ENCODE measurements at places on chromosomes 2 and 18.

DNA sequence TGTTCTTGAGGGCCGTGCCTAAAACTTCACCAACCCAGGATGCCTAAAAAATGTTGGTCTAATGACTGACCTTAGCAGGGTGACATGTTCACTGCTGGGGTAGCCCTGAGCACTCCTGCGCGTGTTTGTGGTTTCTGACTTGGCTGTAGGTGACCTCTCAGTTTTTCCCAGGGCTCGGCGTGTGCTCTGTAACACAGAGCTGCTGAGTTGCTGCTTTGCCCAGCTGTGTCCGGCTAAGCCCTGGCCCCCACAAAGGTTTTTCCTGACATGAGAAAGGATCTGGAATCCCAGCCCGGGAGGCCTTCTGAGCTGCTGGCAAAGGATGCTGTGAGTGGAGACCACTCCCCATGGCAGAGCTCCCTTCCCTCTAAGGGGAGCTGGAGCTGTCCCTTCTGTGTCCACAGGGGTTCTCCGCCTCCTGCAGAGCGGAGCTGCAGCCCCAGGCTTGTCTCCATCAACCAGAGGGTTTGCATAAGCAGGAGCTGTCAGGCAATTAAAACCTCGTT, 52.7 kb downstream of the CRIM1 start:
- DNase-seq, result no peak

GRCh38 chr18:39638224-39638623, 2072.6 kb upstream of the CELF4 start:
- DNase-seq, result no peak

GRCh38 chr2:241505781-241506201, 2.6 kb downstream of the STK25 start:
- no peak for DNase-seq

GRCh38 chr18:63145166-63145850, 174.3 kb downstream of the BCL2 start:
- DNase-seq, result no peak

GRCh38 chr2:100513650-100514049, 43.4 kb downstream of the NMS start:
- DNase-seq, result no peak

- DNase-seq, result no peak
Observed at GRCh38 chr2:70356941-70357683, 55.2 kb upstream of the FAM136A start.

GRCh38 chr2:216633616-216634369, 573 bp downstream of the IGFBP2 start:
- DNase-seq, result no peak

DNA sequence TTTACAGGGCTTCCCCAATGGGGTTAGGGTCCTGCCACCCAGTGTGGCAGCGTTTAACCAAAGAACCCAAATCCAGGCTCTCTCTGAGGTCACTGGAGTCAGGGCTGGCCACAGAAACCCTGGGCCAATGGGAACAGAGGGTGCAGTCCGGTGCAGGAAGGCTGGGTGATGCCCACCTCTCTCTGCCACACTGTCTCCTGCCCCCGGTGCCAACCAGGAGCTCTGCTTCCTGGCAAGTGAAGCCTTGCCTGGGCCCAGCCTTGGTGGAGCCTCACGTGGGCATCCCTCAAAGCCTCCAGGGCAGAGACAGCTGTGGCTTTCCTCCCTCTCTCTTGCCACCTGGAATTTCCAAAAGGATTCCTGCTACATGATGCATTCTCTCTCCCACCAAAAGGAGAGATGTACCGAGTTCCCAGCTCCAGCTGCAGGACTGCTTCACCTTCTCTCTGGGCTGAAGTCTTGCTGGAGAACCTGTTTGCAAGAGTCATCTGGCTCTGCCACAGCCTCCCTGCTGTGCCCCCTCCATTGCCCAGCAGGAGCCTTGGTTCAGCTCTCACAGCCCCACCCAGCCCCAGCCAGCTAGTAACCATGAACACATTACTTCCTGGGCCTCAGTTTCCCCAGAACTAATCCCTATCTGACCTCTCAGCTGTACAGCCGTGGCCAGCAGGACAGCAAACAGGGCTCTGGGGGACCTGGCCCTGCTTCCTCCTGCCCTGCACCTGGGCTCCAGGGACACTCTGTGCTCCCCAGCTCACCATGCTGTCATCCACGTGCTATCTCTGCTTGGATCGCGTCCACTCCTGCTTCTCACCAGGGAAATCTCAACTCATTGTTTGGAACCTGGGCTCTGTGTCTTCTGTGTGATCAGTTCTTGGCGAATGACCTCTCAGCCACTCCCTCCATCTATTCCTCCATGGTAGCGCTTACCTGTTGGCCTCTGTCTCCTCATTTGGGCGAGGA, 43.4 kb downstream of the KCNF1 start:
- DNase-seq, result no peak

- DNase-seq, result no peak
Observed at GRCh38 chr18:36685580-36685979, 143.2 kb downstream of the TPGS2 start.

DNA sequence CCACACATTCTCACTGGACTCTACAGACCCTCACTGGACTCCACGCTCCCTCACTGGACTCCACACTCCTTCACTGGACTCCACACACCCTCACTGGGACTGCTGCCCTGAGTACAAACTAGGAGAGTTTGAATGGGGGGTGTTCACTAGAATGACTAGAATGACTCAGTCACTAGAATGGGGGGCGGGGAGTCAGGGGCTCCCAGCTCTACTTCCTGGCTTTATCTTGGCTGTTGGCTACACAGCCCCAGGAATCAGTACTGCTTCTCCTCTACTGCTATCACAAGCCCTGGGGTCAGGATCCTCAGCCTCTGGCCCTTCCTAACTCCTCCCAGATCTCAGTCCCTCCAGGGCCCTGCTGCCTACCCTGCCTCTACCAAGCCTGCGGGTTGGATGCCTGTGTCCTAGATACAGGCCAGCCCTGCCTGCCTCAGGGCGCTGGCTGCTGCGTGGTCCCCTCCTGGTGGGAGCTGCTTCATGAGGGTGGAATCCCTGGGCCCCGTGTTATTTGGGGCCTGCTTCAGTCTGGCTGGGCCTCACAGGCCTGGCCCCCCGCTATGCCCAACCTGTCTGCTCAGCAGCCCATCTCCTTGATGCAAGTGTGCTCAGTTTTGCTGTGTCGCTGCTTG, 7.8 kb downstream of the PTMA start:
- no peak for DNase-seq

DNA sequence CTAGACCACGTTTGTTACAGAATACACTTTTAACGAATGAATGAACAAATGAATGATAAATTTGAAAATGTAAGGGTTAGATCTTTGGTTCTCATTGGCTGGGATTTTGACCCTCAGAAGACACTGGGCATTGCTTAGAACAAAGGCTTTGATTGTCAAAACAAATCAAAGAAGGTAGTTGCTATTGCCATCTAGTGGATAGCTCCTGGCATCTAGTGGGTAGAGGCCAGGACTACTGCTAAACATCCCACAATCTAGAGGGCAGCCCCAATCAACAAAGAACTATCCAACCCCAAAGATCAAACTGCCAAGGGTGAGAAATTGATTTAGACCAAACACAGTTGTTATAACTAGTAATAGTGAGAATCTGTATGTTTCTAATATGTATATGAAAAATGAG, 552.3 kb downstream of the KCNJ3 start:
- DNase-seq, result no peak

DNA sequence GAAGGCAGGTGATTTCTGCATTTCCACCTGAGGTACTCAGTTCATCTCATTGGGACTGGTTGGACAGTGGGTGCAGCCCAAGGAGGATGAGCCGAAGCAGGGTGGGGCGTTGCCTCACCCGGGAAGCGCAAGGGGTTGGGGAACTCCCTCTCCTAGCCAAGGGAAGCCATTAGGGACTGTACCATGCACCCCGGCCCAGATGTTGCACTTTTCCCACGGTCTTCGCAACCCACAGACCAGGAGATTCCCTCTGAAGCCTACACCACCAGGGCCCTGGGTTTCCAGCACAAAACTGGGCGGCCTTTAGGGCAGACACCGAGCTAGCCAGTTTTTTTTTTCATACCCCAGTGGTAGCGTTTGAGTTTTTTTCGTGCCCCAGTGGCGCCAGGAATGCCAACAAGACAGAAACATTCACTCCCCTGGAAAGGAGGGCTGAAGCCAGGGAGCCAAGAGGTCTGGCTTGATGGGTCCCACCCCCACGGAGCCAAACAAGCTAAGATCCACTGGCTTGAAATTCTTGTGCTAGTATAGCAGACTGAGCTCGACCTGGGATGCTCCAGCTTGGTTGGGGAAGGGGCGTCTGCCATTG, 75.9 kb upstream of the RANBP2 start:
- no peak for DNase-seq

DNA sequence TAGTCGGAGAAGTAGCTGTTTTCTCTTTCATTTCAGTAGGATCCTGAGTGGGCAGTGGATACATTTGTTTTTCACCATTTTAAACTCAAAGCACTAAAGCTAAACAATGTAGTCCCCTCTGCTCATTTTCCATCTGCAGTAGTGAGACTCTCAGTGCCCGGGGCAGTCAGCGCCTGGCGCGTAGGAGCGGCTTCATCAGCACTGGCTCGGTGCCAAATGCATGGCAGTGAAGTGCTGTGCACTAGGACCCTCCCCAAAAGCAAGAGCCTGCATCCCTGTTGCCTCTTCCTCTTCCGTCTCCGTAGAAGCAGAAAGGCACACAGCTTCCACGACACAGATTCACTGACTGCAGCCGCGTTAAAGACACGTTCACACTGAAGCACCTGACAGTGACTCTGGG, 19.0 kb upstream of the ESPNL start:
- DNase-seq, result no peak

- no peak for DNase-seq
Observed at GRCh38 chr2:124001696-124002430, 23.2 kb upstream of the CNTNAP5 start.

DNA sequence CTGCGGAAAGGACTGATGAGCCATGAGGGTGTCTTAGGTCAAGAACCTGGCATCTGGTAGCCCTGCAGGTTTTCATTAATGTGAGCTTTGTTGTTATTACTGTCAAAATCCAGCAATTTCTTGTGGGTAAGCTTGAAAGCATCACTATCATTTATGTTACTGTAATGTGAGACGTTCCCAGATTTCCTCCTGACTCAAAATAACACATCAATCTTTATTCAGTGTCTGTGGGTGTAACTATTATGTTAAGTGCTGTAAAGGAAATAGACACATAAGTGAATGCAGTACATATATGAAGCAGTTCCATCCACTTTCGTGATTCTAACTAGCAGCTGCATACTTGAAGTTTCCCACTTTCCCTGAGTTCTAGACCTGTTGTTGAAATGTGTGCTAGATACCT, 89.8 kb downstream of the FHOD3 start:
- DNase-seq, result no peak

DNA sequence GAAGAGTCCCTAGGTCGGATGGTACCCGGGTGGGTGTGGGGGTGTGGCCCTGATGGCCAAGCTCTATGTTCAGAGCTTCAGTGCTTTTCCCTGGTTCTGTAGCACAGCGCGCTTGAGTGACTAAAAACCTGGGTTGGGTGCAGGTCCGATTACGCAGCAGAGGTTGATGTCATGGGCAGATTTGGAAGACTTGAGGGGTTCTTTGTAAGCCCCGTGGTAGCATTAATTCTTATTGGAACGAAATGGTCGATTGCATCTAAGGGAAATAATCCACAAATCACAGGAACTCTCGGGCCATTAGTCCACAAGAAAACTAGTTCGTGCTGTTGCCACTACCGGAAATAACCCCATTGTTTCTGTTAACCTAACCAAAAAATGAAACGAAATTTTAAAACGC, 9.0 kb downstream of the HOXD8 start:
- no peak for DNase-seq

- no peak for DNase-seq
Observed at GRCh38 chr2:187390891-187391290, 57.2 kb downstream of the CALCRL start.

DNA sequence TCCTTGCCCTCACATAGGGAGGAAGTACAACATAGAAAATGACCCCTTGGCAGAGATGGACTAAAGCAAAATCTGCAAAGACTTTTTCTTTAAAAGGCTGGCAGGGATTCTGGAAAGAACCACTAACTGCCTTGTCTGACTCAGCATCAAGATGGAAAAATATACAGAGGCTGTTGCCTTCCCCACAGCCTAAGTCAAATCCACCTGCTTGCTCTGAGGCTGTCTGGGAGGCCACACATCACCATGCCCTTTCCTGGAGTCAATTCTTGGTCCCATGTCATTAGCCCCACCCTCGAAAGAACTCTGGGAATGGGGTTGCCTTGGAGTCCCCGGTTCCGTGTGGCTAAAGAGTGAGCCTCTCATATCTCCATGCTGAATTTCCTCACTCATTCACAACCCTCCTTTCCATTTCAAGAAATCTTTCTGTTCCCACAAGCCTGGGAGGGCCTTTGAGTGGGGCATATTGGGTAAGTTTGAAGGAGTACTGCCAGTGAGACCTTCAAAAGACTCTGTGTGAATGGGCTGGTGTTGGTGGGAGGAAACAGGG, 39.4 kb downstream of the BMP10 start:
- no peak for DNase-seq

- no peak for DNase-seq
Observed at GRCh38 chr2:234705108-234705507, 208.2 kb upstream of the ARL4C start.

DNA sequence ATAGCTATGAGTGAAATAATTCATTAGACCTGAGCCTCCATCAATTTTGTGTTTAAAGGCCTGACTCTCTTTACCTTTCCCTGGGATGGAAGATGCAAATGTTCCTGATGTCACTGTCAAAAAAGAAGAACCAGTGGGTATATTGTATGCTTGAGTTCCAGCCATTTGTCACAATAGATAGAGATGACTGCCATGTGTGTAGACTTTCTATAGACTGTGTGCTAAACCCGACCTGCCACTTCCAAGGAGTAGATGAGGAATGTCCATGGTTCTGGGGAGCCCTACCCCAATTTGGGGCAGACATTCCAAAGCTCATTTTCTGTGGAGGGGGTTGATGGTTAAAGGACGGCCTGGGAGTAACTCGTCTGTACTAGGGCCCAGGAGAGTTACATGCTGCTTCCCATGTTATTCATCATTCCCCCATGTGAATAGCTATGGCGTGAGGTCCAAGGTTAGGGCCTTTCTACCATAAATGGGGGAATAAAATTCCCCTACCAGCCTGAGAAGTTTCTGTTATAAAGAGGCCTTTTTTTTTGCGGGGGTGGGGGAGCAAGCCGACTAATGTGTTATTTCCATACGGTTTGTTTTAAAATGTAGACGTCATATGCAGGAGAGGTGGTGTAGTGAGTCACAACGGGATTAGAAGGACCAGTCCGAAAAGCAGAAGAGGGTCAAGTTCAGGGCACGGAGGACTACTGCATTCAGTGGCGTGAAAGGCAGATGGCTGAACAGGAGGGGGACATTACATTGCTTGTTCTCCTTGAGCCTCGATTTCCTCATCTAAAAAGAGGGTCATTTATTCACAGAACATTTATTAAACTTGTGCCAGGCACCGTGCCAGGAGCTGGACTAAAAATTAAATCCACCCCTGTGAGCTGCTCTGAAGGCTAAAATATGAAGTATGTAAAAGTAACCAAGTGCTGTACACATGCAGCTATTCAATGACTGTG, 24.0 kb downstream of the IL1B start:
- DNase-seq, result peak; percentile 47

- no peak for DNase-seq
Observed at GRCh38 chr2:189673661-189674373, 653 bp upstream of the ANKAR start.

- peak; percentile 61 for DNase-seq
Observed at GRCh38 chr2:121897335-121897970, 142.0 kb downstream of the TSN start.

GRCh38 chr2:20400306-20400705, 46.6 kb upstream of the RHOB start:
- DNase-seq, result no peak

GRCh38 chr2:135657806-135658582, 83.7 kb upstream of the UBXN4 start:
- DNase-seq, result no peak

All from GM10248 (cell line).